Activated naive CD8-positive, alpha-beta T cell treated with anti-CD3 and anti-CD28 coated beads for 36 hours (primary cell): ENCODE measurements at places on chromosomes 1 and 21. TPM values are rescaled to one million over a fixed set of nuclear protein-coding genes. Genes with fewer than 3 reads are reported as not detected.

AKR7A3 gene
- total RNA-seq = 0.52 TPM

GRCh38 chr21:44377201-44377921 is 23.9 kb downstream of the TRPM2 start:
- peaks cover 14% of the 10 kb centered on the region for H3K36me3 ChIP-seq
- no peak for DNase-seq
- H3K4me1 ChIP-seq = peaks cover 19% of the 10 kb centered on the region
- H3K4me3 ChIP-seq = no peak overlapping the region

GRCh38 chr1:178664278-178664677 is 60.8 kb upstream of the RALGPS2 start:
- H3K36me3 ChIP-seq = no peaks in the 10 kb centered on the region
- no peak overlapping the region for H3K27ac ChIP-seq
- H3K27me3 ChIP-seq = peaks cover 16% of the 10 kb centered on the region
- H3K4me3 ChIP-seq = no peak overlapping the region

- H3K36me3 ChIP-seq = no peaks in the 10 kb centered on the region
- H3K27me3 ChIP-seq = peaks cover 3% of the 10 kb centered on the region
- H3K4me1 ChIP-seq = peaks cover 18% of the 10 kb centered on the region
- no peak for DNase-seq
These were observed 136.2 kb upstream of the DUSP10 start for GRCh38 chr1:221878134-221878533.
